Choroid plexus epithelial cell (primary cell): ENCODE measurements at places on chromosomes 11 and 22.

DNA sequence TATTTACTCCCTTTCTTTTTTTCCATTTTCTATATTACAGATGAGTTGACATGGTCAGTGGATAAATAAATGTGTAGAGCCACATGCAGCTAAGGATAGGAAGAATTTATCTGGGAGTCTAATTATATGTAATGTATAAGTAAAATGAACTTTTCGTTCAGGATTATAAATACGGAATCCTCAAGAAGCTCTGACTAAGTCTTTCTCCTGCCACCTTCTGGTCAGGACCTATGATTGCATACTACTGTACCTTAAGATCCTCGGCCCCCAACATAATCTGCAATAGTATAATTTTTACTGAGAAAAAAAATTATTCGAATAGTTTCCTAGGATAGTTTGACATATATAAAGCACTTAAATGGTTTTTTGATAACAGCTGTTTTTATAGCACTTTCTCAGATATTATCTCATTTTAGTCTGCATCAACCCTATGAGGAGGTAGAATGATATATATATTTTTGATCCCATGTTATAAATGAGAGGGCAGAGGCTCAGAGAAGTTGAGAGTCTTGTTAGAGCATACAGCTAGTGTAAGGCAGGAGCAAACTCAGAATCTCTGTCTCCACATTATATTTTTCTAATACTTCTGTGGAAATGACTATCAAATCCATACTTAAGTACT lies 36.1 kb downstream of the CCDC90B start:
- DNase-seq, result peak; percentile 83

GRCh38 chr11:71248656-71249055 lies 3.7 kb downstream of the SHANK2 start:
- DNase-seq, result no peak

DNA sequence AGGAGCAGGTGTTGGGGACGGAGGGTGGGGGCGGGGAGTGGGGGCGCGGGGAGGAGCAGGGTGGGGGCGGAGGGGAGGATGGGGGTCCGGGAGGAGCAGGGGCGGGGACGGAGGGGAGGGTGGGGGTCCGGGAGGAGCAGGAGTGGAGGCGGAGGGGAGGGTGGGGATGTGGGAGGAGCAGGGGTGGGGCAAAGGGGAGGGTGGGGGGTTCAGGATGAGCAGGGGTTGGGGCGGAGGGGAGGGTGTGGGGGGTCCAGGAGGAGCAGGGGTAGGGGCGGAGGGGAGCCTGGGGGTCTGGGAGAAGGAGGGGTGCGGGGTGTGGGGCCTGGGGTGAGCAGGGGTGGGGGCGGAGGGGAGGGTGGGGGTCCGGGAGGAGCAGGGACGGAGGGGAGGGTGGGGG lies 17.1 kb downstream of the CRELD2 start:
- DNase-seq, result no peak

GRCh38 chr22:20021196-20022181 lies 579 bp downstream of the TANGO2 start:
- no peak for DNase-seq

DNA sequence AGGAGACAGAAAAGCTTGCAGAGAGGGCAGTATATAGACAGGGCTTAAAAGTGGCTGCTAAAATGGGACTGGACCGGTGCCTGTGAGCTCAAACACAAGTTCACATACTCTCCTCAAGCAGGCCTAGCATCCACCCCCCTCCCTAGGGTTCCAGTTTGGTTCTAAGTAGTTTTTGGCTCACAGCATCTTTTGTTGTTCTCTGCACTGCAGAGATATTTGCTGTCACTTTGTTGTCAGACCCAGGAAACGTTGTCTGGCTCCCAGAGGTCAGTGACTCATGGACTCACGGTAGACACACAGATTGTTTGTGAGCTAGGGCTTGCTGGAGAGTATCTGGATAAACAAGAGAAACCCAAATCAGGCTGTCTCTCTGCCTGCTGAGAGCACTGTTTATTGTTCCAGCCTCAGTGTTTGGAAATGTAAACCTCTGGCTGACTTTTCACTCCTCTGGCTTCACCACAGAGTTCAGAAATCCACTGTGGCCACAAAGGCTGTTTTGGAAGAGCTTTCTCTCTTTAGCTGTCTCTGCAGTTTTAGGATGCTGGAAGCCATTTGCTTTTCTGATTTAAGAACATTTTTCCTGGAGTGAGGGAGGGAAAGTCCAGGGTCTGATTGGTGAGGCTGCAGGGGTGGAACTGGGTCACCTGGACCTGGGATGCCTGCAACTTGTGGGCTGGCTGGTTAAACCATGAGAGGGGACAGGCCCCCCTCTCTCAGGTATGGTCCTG lies 303.7 kb upstream of the PLET1 start:
- DNase-seq, result peak; percentile 95

- peak; percentile 43 for DNase-seq
Measured at GRCh38 chr11:100964435-100964834, 165.2 kb downstream of the PGR start.

DNA sequence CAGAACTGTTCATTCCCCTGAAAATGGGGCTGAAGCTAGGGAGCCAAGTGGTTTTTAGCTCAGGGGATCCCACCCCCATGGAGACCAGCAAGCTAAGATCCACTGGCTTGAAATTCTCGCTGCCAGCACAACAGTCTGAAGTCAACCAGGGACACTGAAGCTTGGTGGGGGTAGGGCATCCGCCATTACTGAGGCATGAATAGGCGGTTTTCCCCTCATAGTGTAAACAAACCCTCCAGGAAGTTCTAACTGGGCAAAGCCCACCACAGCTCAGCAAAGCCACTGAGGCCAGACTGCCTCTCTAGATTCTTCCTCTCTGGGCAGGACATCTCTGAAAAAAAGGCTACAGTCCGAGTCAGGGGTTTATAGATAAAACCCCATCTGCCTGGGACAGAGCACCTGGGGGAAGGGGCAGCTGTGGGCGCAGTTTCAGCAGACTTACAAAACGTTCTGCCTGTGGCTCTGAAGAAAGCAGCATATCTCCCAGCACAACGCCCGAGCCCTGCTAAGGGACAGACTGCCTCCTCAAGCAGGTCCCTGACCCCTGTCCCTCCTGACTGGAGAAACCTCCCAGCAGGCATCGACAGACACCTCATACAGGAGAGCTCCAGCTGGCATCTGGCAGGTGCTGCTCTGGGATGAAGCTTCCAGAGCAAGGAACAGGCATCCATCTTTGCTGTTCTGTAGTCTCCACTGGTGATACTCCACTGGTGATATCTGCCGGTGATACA lies 32.7 kb downstream of the GAB4 start:
- no peak for DNase-seq

GRCh38 chr11:108535384-108535955 lies 37.3 kb upstream of the POGLUT3 start:
- no peak for DNase-seq

DNA sequence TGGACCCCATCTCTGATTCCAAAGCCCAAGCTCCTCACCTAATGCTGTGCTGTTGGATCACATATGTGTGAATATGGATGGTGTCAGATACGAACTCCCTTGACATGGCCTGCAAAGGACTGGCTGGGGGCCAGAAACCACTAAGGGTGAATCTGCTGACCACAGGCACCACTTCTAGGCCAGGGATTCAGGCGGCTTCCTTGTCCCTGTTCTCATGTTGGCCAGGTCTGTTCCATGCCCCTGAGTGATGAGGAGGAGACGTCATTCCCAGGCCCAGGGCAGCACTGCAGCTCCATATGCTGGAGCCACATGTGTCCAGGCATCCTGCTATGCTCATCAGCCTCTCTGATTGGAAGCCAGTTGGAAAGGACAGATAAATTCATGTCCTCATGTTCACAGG lies 130.0 kb upstream of the BDNF start:
- peak; percentile 20 for DNase-seq

- peak; percentile 83 for DNase-seq
Measured at GRCh38 chr11:8870411-8871170, 40.4 kb upstream of the AKIP1 start.

DNA sequence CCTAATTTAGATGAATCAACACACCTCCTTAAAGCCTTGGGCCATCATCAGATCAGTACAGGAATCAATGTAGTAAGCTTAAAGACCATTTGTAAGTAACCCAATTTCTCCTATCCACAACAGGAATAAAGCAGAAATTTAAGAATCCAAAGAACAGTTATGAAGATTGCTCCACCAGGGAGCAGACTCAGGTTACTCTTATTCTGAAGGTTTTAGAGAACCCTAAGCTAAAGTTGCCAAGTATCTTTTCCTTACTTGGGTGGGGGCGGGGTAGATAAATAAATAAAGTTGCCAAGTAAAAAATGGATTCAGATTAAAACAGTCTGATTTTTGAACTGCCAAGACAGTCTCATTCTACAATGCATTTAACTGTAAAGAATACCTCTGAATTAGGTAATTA lies 18.1 kb downstream of the CKAP5 start:
- peak; percentile 53 for DNase-seq

DNA sequence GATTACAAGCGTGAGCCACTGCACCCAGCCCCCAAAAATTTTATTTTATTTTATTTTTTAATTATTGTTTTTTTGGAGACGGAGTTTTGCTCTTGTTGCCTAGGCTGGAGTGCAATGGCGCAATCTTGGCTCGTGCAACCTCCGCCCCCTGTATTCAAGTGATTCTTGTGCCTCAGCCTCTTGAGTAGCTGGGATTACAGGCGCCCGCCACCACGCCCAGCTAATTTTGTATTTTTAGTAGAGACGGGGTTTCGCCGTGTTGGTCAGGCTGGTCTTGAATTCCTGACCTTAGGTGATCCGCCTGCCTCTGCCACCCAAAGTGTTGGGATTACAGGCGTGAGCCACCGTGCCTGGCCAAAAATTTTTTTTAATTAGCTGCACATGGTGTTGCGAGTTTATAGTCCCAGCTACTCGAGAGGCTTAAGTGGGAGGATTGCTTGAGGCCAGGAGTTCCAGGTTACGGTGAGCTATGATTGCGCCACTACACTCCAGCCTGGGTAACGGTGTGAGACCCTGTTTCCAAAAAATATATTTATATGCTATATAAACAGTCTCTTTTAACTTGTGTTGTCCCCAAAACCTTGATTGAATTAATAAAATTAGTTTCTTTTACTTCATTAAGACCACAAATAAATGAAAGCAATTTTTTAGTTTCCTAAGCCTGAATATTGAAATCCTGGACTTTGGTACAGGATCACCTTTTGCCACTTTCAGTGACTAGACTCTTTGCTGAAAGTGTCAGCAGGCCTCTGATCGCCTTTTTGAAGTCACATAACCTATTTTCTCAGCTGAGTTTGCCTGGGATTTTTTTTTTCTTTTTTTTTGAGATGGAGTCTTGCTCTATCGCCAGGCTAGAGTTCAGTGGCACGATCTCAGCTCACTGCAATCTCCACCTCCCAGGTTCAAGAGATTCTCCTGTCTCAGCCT lies 16.2 kb downstream of the ATG13 start:
- DNase-seq, result no peak

DNA sequence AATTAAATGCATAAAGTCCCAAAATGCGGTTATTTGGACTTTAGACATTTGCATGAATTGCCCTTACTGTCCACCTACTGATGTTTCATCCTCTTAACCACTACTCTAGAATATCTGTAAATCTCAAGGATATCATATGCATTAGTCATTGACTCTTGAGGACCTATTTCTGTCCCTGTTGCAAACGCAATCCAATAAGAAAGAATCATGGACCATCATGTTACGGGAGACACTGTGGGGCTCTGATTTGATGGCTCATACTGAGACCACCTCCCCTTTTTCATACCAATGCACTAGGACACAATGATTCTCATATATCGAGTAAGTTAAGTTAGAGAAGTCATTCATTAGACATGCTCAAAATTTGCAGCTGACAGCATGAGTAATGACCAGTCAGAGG lies 14.4 kb downstream of the POU2AF2 start:
- DNase-seq, result peak; percentile 15

DNA sequence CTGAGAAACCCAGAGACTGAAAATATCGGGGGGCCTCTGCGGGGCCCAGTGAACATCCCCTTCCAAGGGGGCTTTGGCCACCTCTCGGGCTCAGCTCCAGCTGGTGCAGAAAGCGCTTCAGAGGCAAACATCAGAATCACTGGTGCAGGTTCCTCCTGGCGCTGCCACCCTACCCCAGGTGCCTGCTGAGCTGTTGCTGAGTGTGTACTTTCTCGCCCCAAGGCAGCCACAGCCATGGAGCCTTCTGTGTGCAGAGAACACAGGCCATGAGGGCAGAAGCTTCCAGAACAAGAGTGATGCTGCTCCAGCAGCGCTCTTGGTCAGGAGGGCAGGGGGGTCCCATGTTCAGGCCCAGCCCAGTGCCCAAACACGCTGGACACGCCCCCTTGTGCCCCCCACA lies 6.3 kb downstream of the DRD4 start:
- DNase-seq, result no peak

DNA sequence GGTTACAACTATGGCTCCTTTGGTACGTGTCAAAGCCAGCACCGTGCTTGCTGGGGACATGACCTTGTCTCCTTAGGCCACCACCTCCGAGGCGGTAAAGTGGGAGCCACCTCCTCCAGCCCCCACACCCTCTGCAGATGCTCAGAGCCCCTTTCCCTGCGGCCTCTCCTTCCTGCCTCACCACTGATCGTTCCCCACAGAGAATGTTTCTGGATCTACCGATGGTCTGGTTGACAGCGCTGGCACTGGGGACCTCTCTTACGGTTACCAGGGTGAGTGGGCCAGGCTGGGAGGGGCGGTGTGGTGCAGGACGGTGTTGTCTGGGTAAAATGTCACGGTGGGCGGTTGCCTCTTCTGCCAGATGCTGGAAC lies 8.9 kb downstream of the SIDT2 start:
- no peak for DNase-seq

GRCh38 chr11:59857439-59858434 lies 8.6 kb downstream of the TCN1 start:
- DNase-seq, result no peak

DNA sequence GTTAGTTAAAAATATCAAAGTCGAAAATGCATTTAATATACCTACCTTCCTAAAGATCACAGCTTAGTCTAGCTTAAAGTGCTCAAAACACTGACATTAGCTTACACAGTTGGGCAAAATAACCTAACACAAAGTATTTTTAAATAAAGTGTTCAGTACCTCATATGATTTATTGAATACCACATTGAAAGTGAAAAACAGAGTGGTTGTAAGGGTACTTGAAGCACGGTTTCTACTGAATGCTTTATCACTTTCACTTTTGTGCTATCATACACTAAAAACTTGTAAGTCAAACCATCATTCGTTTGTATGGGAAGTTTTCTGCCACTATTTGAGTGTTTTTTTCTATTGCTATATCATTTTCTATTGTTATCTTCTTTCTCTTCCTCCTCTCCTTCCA lies 36.6 kb downstream of the ZBTB44 start:
- no peak for DNase-seq

DNA sequence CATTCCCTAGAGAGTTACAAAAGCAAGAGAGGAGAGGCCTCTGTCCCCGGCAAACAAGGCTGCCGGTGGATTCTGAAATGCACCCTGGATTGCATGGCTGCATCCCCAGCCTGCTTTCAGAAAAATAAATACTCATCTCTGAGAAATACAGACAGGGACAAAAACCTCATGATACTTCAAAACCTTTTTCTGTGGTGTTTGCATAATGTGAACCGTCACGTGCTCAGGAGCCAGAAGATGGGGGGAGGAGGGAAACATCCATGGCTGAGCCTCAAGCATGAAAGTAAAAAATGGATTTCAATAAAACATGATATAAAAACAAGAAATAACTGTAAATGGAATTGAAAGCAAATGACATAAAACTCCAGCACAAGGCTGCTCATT lies 198.5 kb upstream of the NCAM1 start:
- DNase-seq, result no peak

- no peak for DNase-seq
Measured at GRCh38 chr11:134041791-134042696, 26.8 kb upstream of the JAM3 start.
